ENCODE measurements at places on chromosomes 3 and 15.

GRCh38 chr3:43177085-43177484 is 71.2 kb upstream of the POMGNT2 start:
- no peak for DNase-seq

GRCh38 chr15:88019656-88020055 is 236.9 kb downstream of the NTRK3 start:
- DNase-seq: no peak

GRCh38 chr3:40524222-40524567 is 565 bp upstream of the ZNF621 start:
- no peak for DNase-seq

- no peak for DNase-seq
Measured at GRCh38 chr15:35151782-35152181, 66.7 kb upstream of the NANOGP8 start.

DNA sequence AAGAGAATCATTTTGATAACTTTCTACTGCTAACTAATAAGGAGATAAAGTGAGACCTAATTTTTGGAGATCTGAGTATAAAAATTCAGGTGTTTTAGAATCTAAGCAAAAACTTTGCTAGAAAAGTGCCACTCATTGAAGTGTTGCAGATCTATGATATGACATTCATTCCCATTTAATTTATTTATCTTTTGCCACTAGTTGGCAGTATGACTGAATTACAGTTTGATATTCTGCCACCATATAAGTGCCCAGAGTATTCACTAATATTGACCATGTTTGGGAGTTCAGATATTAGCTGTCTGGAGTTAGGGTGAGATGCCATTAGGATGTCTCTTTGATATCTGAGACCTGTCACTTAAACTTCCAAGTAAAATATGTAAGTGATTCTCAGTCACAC is 251.3 kb upstream of the GBE1 start:
- DNase-seq: no peak

- DNase-seq: no peak
Measured at GRCh38 chr3:73423116-73423515, 201.6 kb downstream of the PDZRN3 start.

- no peak for DNase-seq
Measured at GRCh38 chr3:127165694-127166485, 27.0 kb upstream of the PRR23E start.
